EL (cell line): ENCODE measurements at places on chromosomes 5 and 9.
A peak's percentile ranks its signal among the peaks of the same experiment; 100 is the strongest.

- no peak for DNase-seq
Measured at GRCh38 chr5:178454303-178454702, 135.9 kb downstream of the COL23A1 start.

DNA sequence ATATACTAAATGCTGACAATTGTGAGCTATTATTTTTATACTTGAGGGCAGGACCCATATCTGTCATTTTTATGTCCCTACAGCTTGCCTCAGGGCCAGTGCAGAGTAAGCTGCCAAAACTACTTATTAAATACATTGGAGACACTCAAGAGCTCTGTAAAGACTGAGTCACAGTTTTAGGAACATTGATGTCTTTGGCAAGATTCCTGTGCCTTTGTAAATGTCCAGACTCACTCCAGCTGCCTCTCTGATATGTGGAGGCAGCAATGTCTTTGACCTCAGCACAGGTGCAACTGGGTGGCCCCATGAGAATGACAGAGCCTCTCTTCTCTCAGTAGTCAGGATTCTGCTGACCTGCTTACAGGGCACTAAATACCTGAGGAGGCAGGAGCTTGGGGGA, 363.2 kb downstream of the OSTF1 start:
- DNase-seq, result no peak

DNA sequence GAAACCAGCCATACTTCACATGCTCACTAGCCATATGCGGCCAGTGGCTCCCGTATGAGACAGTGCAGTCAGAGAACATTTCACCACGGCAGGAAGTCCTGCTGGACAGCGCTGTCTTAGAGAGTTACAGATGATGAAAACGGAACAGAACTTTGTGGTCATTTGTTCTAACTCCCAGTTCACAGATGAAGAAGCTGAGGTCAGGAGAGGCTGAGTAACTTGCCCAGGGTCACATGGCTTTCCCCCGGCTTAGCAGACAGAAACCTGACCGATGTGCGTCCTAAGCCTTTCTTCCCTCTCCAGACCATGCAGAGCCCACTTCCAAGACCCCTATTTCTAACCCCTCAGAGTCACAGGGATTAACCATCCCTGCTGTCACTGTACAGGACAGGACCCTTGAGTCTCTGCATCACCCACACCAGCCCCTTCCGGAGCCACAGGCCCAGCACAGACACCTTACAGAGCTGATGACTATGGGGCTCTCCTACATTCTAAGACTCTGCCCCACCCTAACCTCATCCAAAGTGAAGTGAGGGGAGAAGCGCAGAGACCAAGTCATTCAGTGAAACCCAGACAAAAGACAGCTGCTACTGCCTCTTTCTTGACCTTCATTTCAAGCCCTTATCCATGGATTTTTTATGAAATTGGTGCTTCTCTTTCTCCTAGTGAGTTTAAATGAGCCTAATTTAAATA, 86.9 kb downstream of the PTPN3 start:
- DNase-seq, result no peak

DNA sequence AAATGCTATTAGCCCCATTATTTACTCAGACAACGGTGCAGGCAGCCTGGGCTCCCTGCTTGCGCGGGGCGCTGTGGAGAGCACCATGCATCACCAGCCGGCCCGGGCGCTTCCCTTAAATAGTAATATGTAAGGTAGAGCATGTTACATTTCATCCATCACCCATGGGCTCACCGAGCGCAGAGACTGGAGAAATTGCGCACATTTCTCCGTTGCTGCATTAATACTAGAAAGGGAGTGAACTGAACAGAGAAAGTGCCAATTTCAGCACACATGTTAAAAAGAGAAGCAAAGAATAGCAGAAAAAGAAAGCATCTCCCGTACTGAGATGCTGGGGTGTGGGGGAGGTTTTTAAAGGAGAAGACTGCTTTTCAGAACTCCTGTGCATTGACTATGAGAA, 400.3 kb downstream of the ZSWIM6 start:
- no peak for DNase-seq

GRCh38 chr9:113962396-113962795, 86.3 kb downstream of the ZNF618 start:
- no peak for DNase-seq

GRCh38 chr5:168869615-168870227, 290.6 kb upstream of the PANK3 start:
- DNase-seq, result no peak

- no peak for DNase-seq
Measured at GRCh38 chr5:151212406-151212798, 11.5 kb downstream of the CCDC69 start.

- no peak for DNase-seq
Measured at GRCh38 chr9:93033531-93033930, 25.0 kb upstream of the SUSD3 start.

DNA sequence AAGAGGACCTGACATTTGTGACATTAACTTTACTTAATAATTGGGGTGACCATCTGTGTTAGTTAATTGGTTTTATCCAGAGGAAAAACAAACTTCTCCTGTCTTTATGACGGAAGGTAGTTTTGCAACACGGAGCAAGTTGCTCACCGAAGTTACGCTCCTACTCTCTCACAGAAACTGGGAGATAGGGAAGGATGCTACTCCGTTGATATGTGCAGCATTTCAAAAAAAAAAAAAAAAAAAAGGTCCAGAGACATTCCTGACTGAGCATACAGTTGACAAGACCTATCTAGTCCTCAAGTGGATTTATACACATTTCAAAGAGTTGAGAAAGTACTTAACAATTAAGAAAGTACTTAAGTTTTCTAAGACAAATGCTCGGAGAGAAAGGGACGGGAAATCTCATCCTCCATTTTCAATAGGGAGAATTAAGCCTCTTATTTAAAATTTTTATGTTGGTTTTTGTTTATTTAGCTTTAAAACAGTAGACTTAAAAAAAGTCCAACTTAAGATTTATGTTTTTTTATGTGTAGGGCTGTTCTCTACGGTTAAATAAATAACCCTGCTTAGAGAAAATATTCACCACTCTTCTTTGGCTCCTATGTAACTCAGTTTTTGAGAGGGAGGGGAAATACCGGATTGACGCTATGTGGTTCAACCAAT, 455 bp upstream of the FER start:
- DNase-seq, result no peak

DNA sequence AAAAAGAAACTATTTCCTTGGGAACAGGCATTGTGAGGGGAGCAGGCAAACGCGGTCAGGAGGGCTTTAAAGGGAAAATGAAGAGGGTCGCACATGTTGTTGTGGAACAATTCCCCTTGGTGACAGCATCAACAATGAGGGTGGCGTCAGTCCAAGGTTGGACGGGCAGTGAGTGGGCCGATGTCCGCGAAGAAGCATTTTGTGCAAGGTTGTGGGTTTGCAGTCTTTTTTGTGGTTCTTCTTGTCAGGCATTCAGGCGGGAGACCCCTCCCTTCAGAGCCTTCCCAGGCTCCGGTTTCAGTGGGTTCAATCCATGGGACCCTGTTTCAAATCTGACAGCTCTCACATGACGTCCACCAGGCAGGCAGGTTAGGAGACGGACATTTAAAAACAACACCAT, 11.1 kb upstream of the SLC6A19 start:
- no peak for DNase-seq

DNA sequence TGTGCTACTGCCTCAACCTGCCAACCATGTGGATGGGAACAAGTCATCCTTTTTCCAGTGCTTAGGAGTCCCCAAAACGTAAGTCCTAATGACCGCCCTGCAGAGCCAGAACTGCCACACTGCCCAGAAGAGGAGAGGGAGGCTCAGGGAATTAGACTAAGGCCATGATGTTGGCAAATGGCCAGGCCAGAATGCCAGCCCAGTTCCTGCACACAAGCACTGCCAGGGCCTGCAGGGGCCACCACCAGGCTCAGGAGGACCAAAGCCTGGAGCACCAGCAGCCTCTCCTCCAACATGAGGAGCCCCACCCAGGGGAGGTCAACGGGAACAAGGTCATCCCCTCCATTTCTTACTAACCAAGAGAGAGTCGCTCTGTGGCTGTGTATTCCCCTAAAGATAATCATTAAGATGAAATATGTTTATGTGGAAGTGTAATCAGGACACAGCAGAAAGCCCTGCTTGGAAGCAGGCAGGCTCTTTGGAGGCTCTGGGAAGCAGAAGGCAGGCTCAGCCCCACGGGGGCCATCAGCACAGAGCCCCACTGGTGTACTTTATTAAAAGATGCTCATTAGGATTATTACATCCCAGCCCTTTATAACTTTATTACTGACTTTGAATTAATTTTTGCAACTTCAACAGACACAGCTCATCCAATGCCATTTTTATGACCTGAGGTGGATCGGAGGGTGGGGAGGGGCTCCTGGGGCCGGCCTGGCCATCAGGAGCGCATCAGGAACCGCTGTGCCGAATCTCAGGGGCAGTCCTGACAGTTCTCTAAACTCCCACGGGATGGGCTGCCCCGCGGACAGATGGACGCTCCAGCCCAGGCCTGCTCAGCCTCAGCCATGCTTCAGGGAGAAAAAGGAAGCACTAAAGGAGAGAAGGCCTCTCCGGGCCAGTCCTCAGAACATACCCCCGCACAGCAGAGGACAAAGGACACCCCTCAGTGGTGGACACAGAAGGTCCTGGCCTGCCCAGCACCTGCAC, 127.0 kb downstream of the ADAMTS2 start:
- DNase-seq, result peak; percentile 19

- DNase-seq, result no peak
Measured at GRCh38 chr5:159104051-159104651, 4.4 kb upstream of the EBF1 start.

- no peak for DNase-seq
Measured at GRCh38 chr5:110351430-110351829, 375.0 kb downstream of the TMEM232 start.

DNA sequence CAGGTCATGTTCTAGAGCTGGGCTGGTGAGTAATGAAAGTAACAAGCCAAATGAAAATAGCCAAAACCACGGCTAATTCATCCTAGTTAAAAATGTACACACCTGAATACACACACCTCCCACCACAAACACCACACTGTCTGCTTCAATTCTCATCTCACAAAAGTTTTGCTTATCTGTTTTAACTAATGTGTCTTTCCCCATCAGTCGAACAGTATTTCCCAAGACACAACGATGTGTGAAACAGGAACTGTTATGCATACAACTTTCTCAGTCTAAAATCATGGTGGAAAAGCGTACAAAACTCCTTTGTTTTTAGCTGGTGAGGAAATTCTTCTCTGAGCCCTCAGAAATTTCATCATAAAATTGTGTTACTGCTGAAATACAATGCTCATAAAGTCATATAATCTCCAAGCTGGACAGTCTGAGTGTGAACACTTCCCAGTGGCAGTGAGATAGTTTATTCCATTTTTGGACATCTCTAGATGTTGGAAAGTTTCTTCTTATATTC, 242.4 kb downstream of the EFNA5 start:
- DNase-seq, result no peak

DNA sequence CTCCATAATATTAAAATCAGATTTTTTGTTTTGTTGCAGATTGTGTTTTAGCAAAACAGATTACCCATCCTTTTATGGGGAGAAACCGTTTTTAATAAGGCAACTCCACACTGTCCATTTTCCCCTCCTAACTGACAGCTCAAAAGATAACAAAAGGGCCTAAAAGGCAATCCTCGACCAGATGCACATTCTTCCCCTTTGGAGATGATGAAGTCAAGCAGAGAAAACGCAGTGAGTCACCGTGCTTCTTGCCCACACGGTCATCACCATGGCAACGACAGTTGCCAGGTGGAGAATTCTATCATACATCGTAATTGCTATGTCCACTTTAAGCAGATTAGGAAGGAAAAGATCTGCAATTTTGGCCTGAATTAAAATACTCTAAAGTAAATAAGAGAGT, 96.4 kb downstream of the DIRAS2 start:
- DNase-seq, result peak; percentile 77

- DNase-seq, result peak; percentile 6
Measured at GRCh38 chr9:87716141-87716540, 9.8 kb upstream of the CTSL start.

GRCh38 chr9:106846857-106847256, 16.1 kb upstream of the ZNF462 start:
- peak; percentile 83 for DNase-seq

DNA sequence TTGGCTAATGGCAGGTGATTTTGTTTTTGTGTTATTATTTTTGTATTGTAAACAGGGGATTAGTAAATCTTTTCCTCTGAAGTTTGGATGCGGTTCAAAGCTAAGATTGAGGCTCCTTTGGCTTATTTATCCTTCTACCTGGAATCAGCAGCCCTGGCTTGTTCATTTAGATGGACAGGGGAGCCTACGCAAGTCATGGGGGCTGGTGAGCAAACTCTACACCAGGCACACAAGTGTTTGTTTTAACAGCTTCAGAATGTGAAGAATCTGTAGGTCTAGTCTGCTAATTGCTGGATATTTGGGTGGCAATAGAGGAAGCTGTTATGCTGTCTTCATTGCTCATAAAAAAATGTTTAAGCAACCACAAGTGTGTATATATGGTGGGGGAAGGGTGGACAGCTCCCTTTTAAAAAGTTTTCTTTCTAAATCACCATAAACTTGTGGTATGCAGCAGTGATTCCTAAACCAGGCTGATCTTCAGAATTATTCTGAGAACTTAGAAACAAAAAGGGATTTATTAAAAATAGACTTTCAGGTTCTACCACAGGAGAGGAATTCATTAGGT, 20.7 kb downstream of the ZNF462 start:
- DNase-seq, result peak; percentile 60

DNA sequence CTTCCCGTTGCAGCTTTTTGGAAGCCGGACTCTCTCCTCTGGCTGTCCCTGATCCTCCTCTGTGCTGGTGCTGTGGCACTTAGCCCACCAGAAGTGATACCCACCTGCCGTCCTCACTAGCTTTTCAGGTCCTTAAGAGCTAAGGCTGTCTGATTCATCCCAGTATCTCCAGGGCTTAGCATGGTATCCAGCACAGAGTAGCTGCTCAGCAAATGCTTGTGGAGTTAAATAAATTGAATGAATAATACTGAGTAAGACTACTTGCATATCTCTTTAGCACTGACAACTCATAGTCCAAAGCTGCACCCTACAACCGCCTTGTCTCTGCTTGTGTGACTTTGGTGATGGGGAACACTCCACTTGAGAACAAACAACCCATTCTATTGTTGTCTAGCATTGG, 7.7 kb upstream of the XPA start:
- DNase-seq, result no peak

- no peak for DNase-seq
Measured at GRCh38 chr9:124503713-124504529, 3.3 kb downstream of the NR5A1 start.

DNA sequence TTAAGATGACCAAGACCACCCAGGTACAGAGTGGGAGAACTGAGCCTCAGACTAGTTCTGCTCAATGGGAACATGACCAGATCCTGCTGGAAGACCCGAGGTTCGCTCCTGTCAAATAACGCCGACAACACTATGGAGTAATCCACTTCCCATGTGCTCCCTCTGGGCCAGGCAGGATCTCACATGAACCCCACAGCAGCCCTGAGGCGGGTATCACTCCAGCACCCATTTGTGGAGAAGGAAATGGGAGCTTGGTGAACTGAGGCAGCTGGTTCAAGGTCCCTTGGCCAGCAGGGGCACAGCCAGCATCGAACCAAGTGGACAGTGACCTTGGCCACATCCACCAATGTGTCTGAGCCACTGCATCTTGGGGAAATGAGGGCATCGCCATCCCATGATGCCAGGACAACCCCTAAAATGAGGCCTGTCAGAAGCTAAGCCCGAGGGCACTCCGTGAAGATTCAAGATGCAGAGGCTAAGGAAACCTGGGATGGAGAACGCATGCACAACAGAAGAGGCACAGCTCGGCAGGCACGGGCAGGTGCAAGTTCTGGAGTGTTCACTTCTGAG, 8.5 kb downstream of the ANKS6 start:
- no peak for DNase-seq
